T follicular helper cell (primary cell): ENCODE measurements at places on chromosomes 3 and 15.
A peak's percentile ranks its signal among the peaks of the same experiment; 100 is the strongest.

DNA sequence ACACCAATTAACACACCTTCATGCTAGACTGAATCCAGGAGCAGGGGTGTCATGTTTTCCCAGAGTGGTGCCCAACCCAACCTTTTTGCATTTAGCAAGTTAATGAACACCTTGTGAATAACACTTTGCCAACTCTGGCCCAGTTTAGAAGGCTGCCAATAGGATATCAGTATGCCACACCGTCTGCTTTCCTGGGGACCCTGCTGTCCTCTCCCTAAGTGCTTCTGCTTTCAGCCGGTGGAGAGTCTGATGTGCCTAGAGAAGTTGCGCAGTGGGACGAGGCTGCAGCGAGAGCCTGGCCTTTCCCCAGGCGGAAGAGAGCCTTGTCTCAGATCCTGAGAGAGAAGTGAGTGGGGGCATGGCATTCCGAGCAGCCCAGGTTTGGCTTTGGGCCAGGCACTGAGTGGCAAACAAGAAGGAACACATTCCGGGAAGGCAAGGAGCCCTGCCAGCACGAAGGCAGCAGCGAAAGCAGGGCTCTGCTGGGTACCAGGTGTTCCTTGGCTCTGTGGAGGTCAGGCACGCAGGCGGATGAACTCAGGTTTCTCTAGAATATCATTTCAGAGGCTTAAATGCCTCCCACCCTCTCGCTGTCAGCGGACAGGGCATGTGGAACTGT lies 36.9 kb downstream of the SENP8 start:
- no peak for DNase-seq

DNA sequence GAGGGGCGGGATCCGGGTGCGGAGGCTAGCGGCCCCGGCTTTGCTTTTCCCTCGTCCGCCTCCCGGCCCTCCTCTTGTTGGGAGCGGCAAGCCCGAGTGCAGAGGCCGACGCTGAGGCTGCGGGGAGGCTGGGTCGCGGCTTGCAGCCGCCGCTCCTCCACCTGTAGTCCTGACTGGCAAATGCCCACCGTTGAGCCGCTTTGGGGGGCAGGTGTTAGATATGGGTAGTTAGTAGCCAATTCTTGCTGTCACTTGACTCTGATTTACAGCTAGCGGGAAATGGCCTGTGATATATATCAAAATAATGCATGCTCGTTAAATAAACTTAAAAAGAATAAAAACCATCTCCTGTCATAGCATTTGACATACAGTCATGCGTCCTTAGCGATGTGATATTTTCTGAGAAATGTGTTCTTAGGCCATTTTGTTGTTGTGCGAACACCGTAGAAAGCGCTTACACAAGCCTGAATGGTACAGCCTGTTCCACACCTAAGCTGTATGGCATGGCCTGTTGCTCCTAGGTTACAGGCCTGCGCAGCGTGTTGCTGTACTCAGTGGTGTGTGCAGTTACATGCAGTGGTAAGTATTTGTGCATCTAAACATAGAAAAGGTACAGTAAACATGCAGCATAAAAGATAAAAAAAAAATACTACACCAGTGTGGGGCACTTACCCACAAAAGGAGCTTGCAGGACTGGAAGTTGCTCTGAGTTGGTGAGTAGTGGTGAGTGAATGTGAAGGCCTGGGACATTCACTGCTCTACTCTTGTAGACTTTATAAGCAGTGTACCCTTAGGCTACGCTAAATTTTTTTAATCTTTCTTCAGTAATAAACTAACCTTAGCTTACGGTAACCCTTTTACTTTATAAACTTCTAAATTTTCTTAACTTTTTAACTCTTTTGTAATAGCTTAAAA lies 873 bp downstream of the CAPN7 start:
- no peak for DNase-seq

GRCh38 chr3:40876496-40876895 lies 322.8 kb upstream of the CTNNB1 start:
- DNase-seq = no peak

GRCh38 chr3:59605318-59605717 lies 555.5 kb upstream of the CFAP20DC start:
- DNase-seq = no peak

- no peak for DNase-seq
Measured at GRCh38 chr3:187828579-187829452, 83.5 kb upstream of the BCL6 start.

DNA sequence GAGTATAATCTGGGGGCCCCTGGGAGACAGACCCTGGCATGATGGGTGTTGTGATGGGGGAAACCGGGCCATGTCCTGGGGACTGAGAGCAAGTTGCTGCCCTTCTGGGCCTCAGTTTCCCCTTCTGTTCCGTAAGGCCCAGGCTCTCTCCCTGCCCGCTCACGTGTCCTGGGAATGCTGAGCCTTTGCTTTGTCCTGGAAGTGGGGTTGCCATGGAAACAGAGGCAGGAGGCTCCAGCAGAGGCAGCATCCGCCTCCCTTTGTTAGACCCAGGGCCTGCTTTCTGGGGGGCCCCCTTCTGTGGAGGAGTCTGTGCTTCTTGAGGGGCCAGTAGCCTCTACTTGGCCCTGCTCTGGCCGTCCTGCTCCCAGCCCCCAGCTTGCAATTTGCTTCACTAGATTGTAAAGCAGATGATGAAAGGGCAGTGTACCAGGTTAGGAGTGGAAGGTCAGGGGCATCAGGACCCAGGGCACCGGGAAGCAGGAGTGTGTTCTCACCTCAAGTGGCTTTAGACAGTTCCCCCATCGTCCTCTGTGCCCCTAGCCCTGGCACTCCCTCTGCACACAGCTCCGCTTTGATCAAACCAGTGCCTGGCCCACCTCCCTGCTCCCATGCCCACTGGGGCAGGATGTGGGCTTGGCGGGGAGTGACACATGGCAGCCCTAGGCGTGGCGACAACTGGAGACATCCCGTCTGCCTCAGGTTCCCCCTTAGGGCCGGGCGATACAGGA lies 105.6 kb downstream of the FBLN2 start:
- peak; percentile 10 for DNase-seq
